ENCODE measurements at places on chromosomes 1 and 21.

GRCh38 chr1:236401698-236402097 lies 7.6 kb downstream of the EDARADD start:
- no peak for DNase-seq

GRCh38 chr1:205375835-205376545 lies 19.3 kb upstream of the KLHDC8A start:
- no peak for DNase-seq

- DNase-seq, result no peak
Measured at GRCh38 chr1:44531785-44532566, 126.9 kb downstream of the RNF220 start.

- no peak for DNase-seq
Measured at GRCh38 chr1:111141245-111142220, 1.5 kb downstream of the CEPT1 start.

DNA sequence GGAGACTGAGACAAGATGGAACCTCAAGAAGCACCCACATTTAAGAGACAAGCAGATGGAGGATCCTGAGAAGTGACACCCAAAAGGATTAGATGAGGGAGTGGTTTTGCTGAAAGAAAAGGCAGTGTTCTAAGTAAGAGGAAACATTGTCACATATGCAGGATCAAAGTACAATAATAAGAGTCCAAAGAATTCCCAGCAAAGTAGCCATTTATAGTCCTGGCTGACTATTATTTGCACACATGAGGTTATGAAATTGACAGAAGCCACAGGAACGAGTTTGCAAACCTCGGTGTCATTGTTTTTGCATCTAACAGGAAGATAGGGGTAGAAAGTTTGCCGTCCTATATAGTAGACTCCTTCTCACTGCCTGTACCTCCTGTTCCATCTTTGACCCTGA lies 41.3 kb downstream of the CHRM3 start:
- DNase-seq, result no peak

Data from stimulated activated CD4-positive, alpha-beta T cell treated with anti-CD3 and anti-CD28 coated beads, Interleukin-2, amount 100 ng/mL, for 48 hours (primary cell).